ENCODE measurements at places on chromosomes 11 and 22.

- peak; percentile 24 for DNase-seq
Observed at GRCh38 chr11:60625262-60625661, 74.2 kb upstream of the MS4A8 start.

GRCh38 chr11:64015935-64016845, 19.5 kb upstream of the FLRT1 start:
- no peak for DNase-seq

DNA sequence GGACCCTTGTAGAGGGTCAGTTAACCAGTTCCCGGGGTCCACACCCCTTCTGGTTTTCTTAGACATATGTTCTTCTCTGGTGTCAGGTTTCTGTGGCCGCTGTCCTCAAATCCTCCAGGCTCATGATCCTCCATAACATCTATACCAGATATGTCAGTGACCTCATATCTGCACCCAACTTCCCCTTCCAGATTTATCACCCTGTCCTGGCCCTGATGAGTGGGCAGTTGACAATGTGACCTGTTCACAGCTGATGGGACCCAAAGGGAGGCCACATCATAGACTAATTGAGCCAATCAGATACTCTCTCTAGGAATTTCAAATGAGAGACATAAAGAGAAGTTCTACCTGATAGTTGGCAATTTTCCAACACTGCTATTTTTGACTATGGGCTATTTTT, 5.1 kb downstream of the DKK3 start:
- no peak for DNase-seq

DNA sequence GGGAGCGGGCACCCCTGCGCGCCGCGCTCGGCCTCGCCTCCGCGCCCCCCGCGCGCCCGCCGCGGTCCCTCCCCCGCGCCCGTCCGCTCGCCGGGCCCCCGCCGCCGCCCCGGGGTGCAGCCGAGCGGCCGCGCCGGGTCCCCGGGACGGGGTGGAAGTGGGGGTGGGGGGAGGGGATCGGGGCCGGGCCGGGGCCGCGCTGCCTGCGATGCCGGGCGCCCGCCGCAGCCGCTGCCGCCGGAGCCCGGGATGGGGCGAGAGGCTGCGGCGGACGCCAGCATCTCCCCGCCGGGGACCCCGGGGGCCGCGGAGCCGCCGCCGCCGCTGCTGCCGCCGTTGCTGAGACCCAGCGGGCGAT, 365 bp downstream of the MGAT3 start:
- DNase-seq = no peak

- no peak for DNase-seq
Observed at GRCh38 chr22:45228401-45228754, 12.3 kb downstream of the KIAA0930 start.

- no peak for DNase-seq
Observed at GRCh38 chr11:32056438-32056837, 34.4 kb upstream of the RCN1 start.

GRCh38 chr11:88194990-88195389, 19.7 kb upstream of the RAB38 start:
- no peak for DNase-seq

DNA sequence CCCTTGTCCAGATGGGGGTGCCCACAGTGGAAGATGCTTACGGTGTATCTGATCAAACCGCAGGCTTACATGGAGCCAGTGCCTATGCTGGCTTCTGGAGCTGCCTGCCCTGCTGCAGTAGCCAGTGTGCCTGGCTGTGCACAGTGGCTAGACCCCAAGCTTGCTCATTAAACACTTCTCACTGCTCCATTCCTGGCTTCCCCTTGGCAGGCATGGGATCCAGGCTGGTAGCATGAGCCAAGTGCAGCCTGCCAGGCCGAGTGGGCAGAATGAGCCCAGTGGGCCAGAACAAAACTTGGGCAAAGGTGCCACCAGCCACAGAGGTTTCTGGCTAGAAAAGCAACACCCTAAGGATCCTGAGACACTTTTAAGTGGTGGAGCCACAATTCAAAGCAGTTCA, 55.4 kb upstream of the B3GNT6 start:
- DNase-seq = no peak

- DNase-seq = no peak
Observed at GRCh38 chr11:6268820-6269219, 9.2 kb downstream of the CCKBR start.

- DNase-seq = no peak
Observed at GRCh38 chr11:82733444-82734119, at the start of gene FAM181B. Gene FAM181B, minus strand, starts transcription at chr11:82733864. Its CDS starts 135 bp downstream, at chr11:82733729.

DNA sequence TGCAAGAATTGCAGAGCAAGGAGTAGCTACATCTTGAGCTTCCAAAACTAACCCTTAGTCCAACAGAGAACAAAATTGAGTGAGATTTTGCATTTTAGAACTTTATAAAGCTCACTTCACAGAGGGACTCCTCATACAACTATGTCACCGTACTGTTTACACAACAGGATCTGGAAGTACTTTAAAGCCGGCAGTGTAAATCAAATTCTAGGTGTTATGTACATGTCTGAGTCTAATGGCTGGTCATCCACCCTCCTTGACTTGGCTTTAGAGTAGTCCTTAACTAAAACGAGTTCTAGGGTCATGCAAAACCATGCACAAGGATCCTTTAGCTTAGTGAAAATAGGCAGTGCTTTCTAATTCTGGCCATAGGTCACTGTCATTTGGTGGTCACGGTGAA, 23.5 kb downstream of the IRAG1 start:
- DNase-seq = no peak

GRCh38 chr11:45777127-45777969, 27.6 kb upstream of the SLC35C1 start:
- DNase-seq = no peak

DNA sequence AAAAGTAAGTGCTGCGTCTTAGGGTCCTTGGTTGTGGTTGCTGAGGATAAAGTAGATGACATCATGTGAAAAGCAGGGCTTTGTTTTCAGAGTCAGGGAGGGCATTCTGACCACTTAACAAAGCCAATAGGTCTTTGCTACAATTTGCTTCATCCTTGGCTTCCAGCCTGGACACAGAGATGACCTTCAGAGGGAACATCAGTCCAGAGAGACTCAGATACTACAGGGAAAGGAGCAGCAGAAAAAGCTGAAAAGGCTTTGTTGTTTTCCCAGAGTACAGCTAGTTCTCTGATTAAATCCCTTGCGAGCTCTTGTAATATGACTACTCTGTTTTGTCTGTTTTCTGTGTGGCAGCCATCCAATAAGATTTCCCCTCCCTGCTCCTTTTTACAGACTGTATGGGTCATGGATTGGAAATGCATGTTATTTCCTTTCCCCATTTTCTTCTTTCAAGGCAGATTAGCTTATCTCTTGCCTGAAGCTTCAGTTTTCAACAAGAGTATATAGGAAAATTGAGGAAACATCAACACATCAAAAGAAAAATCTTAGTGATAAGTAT, 31.9 kb downstream of the ATG13 start:
- peak; percentile 89 for DNase-seq

- no peak for DNase-seq
Observed at GRCh38 chr22:41001722-41002122, 50.5 kb downstream of the RBX1 start.

DNA sequence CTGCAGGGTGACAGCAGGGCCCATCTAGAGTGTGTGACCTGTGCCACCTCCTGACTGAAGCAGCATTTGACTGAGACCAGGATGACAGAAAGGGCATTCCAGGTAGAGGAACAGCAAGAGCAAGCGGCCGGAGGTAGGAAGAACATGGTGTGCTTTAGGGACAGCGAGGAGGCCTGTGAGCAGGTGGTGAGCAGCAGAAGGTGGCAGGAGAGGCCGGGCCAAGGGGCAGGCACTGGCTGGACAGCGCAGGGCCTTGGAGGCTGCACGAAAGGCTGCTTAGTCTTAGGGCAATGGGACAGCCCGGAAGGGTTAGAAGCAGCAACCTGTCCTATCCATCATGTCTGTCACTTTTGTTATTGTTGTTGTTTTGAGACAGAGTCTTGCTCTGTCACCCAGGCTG, 17.6 kb upstream of the LRRC32 start:
- DNase-seq = no peak

GRCh38 chr11:61589961-61590360, 9.1 kb upstream of the SYT7 start:
- no peak for DNase-seq

- DNase-seq = no peak
Observed at GRCh38 chr22:41226723-41227655, 13.7 kb downstream of the CHADL start.

Measured in brain pericyte (primary cell).